ENCODE measurements at places on chromosomes 7 and 10.

GRCh38 chr7:142481548-142481947 lies 223.7 kb upstream of the PRSS58 start:
- no peak for DNase-seq

- DNase-seq = no peak
These were observed 458.1 kb downstream of the RPS24 start for GRCh38 chr10:78491812-78492211.

GRCh38 chr10:91088300-91089140 lies 131.9 kb upstream of the PCGF5 start:
- peak; percentile 14 for DNase-seq

- no peak for DNase-seq
These were observed 117.5 kb upstream of the HGF start for GRCh38 chr7:81887098-81888090.

- peak; percentile 53 for DNase-seq
These were observed 905 bp downstream of the C1GALT1 start for GRCh38 chr7:7183061-7183837.

DNA sequence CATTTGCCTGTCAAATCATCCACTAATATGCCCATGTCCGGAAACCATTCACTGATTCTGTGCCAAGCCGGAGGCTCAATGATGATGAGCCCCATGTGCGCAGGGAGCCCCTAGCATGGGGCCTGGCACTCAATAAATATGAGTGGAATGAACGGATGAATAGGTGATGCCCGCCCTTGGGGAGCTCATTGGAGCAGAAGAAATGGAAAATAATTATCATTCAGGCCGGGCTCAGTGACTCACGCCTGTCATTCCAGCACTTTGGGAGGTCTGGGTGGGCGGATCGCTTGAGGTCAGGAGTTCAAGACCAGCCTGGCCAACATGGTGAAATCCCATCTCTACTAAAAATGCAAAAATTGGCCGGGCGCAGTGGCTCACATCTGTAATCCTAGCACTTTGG lies 11.0 kb downstream of the RHBDD2 start:
- no peak for DNase-seq

Data from hematopoietic multipotent progenitor cell treated with erythropoietin and hydrocortisone succinate and interleukin-3 and kit ligand, for 17 days (in vitro differentiated cells).